HepG2 (cell line): ENCODE measurements at places on chromosomes 5 and 9. TPM values are rescaled to one million over a fixed set of nuclear protein-coding genes. Genes with fewer than 3 reads are reported as not detected.

DNA sequence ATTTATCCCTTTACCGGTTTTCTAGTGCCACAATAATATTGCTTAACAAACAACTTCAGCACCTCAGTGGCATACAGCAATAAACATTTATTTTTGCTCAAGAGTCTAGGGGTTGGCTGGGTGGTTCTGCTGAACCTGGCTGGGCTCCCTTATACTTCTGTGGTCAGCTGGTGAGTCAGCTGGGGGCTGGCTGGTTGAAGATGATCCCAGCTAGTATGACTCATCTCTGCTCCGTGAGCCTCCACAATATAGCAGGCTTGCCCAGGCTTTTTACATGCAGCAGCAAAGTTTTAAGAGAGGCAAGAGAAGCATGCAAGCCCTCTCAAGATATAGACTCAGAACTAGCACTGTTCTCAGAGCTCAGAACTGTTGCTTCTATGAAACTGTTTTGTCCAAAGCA lies 523.5 kb upstream of the CLINT1 start:
- no peak overlapping the region for H3K4me3 ChIP-seq
- DNase-seq, result no peak
- H3K36me3 ChIP-seq, result no peaks in the 10 kb centered on the region
- no peaks in the 10 kb centered on the region for H3K4me1 ChIP-seq
- no peak overlapping the region for H3K27ac ChIP-seq
- H3K27me3 ChIP-seq, result no peaks in the 10 kb centered on the region

- H3K4me3 ChIP-seq, result no peak overlapping the region
- H3K36me3 ChIP-seq, result no peaks in the 10 kb centered on the region
- H3K4me1 ChIP-seq, result no peaks in the 10 kb centered on the region
- DNase-seq, result no peak
- H3K27me3 ChIP-seq, result peaks cover 50% of the 10 kb centered on the region; the same call in 2 of the 3 replicates
These were observed 6.9 kb downstream of the OBP2B start for GRCh38 chr9:133202145-133202513.

GRCh38 chr5:72214168-72214567 lies 105.9 kb downstream of the MRPS27 start:
- H3K36me3 ChIP-seq, result peaks cover 3% of the 10 kb centered on the region
- no peak overlapping the region for H3K4me3 ChIP-seq
- H3K4me1 ChIP-seq, result peaks cover 11% of the 10 kb centered on the region; the same call in 1 of the 2 replicates
- no peak for DNase-seq
- H3K27me3 ChIP-seq, result no peaks in the 10 kb centered on the region

- H3K27me3 ChIP-seq, result peaks cover 2% of the 10 kb centered on the region; the same call in 1 of the 2 replicates
- no peak overlapping the region for H3K27ac ChIP-seq
- no peak for DNase-seq
- no peaks in the 10 kb centered on the region for H3K36me3 ChIP-seq
- no peaks in the 10 kb centered on the region for H3K4me1 ChIP-seq
- H3K4me3 ChIP-seq, result no peak overlapping the region
These were observed 207.8 kb downstream of the DRD1 start for GRCh38 chr5:175236176-175236575.

The CKMT2 gene
- total RNA-seq, result 0.69 and 1.2 TPM in 2 replicates

The NIM1K gene
- total RNA-seq, result 0.21 TPM in 1 of 2 replicates, not detected in the other

The RIGI gene
- 8.2 and 12.2 TPM in 2 replicates for total RNA-seq

DNA sequence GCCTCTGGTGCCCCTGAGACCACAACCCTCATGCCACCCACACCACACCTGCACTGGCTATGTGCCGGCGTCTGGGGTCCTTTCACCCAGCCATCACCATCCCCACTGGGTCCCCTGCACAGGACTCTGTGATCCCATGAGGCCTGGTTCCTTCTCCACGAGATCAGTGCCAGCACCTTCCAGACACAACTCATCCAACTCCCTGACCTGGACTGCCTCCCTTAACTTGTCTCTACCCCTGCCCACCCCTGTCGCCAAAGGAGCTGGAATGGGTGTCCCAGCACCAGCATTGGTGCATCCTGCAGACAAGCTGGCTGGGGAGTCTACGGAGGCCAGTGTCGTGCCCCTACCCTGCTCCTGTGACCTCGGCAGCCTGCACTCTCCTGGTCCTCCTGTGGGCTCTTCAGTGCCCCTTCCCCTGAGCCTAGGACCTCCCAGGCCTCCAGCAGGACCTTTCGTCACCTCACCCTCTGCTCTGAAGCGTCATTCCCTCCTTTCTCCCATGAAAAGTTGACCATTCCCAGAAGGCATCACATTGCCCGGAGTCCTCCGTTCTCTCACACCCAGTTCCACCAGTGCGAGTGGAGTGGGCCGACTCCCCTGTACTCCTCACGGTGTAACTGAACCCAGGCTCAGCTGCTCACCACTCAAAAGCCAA lies 87.7 kb downstream of the NSUN2 start:
- no peak for DNase-seq
- no peaks in the 10 kb centered on the region for H3K4me1 ChIP-seq
- H3K27ac ChIP-seq, result no peak overlapping the region
- H3K4me3 ChIP-seq, result no peak overlapping the region
- no peaks in the 10 kb centered on the region for H3K36me3 ChIP-seq

GRCh38 chr5:140083650-140084049 lies 30.3 kb upstream of the PURA start:
- H3K27ac ChIP-seq, result no peak overlapping the region
- no peaks in the 10 kb centered on the region for H3K27me3 ChIP-seq
- no peak overlapping the region for H3K4me3 ChIP-seq
- H3K36me3 ChIP-seq, result no peaks in the 10 kb centered on the region
- H3K4me1 ChIP-seq, result no peaks in the 10 kb centered on the region

The OR13J1 gene
- total RNA-seq, result not detected in 2 replicates

The ZDHHC11B gene
- 0.11 TPM in 1 of 2 replicates, not detected in the other for total RNA-seq

DNA sequence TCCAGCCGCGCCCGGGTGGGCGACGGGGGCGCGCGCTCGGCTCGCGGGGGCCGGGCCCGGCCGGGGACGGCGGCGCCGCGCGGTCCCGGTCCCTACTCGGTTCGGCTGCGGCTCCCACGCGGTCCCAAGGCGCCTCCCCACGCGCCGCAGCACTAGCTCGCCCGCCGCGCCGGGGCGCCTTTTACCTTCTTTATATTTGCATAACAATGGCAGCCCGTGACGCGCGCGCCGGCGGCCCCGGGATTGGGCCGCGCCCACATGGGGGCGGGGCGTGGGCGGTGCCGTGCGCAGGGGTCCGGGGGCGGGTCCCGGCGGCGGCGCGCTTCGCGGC lies at the start of gene NRARP:
TSS of gene NRARP (minus strand) at position 154 of the 331 bp plus-strand sequence. CDS start 343 bp downstream, outside the sequence.
- H3K27me3 ChIP-seq, result peaks cover 14% of the 10 kb centered on the region
- no peak within 1 kb of the TSS for H3K27ac ChIP-seq

DNA sequence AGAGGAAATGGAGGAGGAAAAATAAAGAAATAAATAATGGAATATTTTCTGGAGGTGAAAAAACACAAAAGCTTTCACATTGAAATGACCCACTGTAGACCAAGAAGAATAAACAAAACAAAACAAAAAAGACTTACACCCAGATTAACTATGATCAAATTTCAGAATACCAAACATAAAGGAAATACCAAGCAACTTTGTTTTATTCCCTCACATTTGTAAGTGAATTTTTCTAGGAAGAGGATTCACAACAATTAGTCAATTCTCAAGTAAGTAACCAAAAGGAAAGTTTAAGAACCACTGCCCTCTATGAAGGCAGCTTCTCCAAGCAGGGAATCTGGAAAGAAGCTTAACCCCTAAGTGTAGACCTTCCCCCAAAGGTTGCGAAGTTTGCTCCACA lies 29.6 kb upstream of the B4GALT1 start:
- H3K27ac ChIP-seq, result no peak overlapping the region
- no peak for DNase-seq
- H3K4me1 ChIP-seq, result no peaks in the 10 kb centered on the region
- H3K36me3 ChIP-seq, result no peaks in the 10 kb centered on the region
- H3K4me3 ChIP-seq, result no peak overlapping the region
- peaks cover 26% of the 10 kb centered on the region; the same call in 2 of the 3 replicates for H3K27me3 ChIP-seq

The MEIKIN gene
- not detected in 2 replicates for total RNA-seq

The TBC1D2 gene
- total RNA-seq, result 2.2 and 2.8 TPM in 2 replicates

The SEMA5A gene
- total RNA-seq, result not detected in 2 replicates

- H3K27me3 ChIP-seq, result no peaks in the 10 kb centered on the region
- H3K4me3 ChIP-seq, result no peak overlapping the region
- H3K4me1 ChIP-seq, result peaks cover 99% of the 10 kb centered on the region
- peaks cover 34% of the 10 kb centered on the region for H3K36me3 ChIP-seq
- no peak for DNase-seq
- no peak overlapping the region for H3K27ac ChIP-seq
These were observed 140.9 kb upstream of the DMRT1 start for GRCh38 chr9:700365-701282.

The CDH9 gene
- 0.24 TPM in 1 of 2 replicates, not detected in the other for total RNA-seq

The FBLL1 gene
- total RNA-seq, result 0.18 and 0.29 TPM in 2 replicates

GRCh38 chr5:56024810-56025150 lies 30.0 kb upstream of the IL6ST start:
- DNase-seq, result no peak
- H3K4me3 ChIP-seq, result no peak overlapping the region
- peaks cover 58% of the 10 kb centered on the region for H3K4me1 ChIP-seq
- no peaks in the 10 kb centered on the region for H3K27me3 ChIP-seq
